ENCODE measurements at places on chromosomes 5 and 9.

DNA sequence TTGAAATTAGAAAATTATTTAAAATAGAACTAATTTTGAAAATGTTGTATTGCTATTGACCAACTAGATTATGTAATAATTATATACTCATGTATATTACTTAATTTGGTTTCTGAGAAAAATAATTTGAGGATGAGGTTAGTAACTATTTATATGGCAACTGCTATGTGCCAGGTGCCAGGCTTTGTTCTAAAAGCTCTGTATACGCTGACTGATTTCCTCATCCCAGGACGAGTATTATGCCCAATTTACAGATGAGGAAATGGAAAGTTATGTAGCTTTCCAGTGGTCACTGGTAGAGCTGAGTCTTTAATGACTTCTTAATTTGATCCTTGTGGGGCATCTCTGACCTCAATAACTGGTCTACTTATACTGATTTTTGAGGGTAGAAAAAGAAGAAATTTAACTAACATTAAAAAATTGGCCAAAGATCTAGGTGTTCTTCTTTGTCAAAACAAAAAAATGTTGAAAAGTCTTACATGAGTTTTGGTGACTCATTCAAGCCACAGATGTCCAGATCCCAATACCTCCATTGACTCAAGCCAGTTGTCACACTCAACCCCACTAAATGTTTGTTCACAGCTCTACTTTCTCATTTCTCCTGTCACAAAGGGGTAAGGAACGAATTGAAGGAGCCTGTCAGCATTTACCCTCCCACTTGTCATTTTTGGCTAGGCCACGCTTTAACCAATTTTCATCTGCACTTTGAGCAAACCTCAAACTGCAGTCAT is 228.1 kb upstream of the MEF2C start:
- DNase-seq: no peak

GRCh38 chr5:148455185-148455584 is 71.4 kb downstream of the FBXO38 start:
- DNase-seq: no peak

DNA sequence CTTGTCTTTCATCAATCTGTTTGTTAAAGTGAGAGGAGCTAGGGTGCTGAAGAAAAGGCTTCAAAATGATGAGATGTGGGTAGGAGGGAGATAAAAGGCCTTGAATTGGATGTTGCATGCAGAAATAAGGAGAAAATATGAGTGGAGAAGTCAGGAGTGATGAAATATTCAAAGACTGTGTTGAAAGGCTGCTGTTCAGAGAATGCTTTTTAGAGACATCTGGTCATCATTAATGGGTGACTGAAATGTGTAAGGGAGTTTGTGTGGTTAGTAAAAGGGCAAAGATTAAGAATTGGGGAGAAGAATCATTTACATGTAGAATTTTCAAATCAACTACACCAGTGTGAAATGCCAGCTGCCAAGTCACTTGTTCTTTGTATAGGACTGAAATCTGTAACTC is 383.9 kb downstream of the MAT2B start:
- no peak for DNase-seq

DNA sequence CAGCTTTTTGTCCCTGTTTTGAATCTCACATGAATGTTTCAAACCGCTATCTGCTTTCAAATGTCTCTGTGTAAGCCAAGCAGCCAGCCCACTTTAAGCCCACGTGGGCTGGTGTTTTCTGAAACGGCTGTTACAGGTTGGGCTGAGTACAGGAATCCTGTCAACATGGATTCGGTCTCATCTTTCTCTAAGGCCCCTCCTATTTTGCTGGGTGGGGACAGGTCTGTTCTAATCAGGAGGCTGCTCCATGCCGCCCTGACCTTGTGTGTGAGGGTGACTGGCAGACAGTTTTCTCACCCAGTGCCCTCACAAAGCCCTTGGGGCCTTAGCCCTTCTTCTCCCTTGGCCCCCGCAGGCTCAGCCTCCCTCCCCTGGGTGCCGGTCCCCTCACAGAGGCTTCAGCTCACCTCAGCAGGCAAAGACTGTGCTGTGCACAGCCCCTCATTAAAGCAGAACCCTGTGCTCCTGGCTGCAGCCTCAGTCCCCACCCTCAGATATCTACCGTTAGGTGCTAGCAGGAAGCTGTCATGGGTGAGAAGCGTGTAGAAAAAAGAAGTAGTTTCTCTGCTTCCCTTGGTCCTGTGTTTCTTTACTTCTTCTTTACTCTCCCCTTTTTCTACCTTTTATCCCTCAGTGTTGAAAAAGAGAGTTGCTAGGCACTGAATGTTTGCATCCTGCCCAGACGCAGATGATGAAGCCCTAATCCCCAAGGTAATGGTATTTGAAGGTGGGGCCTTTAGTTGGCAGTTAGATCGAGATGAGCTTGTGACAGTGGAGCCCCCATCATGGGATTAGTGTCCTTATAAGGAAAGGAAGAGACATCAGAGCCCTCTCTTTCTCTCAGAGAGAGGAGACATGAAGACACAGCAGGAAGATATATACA is 205.7 kb downstream of the ADAMTS12 start:
- DNase-seq: no peak

- no peak for DNase-seq
Measured at GRCh38 chr5:3342271-3343100, 253.1 kb upstream of the IRX1 start.

DNA sequence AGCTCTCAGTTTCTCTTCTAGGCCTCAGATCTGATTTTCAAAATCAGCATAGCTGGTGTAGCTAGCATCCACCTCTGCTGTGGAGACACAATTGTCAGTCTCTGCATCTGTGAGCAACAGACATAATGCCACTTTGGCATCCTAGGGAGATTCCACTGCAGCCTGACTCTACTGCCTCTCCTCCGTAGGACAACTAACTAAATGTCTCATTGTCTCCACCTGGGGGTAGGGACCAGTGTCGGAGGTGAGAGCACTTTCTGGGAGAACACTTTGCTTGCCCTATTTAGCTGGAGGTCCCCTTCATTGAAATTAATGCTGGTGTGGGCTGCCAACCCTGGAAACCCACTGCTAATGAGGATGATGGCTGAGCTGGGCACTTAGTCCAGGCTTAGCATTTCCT is 1.4 kb downstream of the PPP3R2 start:
- no peak for DNase-seq

GRCh38 chr5:115961381-115962238 is 665 bp upstream of the LVRN start:
- no peak for DNase-seq

- no peak for DNase-seq
Measured at GRCh38 chr5:90171466-90171865, 238.1 kb downstream of the CETN3 start.

GRCh38 chr9:135976531-135976930 is 15.4 kb upstream of the UBAC1 start:
- no peak for DNase-seq

- no peak for DNase-seq
Measured at GRCh38 chr9:78026416-78026815, 5.2 kb downstream of the GNAQ start.

DNA sequence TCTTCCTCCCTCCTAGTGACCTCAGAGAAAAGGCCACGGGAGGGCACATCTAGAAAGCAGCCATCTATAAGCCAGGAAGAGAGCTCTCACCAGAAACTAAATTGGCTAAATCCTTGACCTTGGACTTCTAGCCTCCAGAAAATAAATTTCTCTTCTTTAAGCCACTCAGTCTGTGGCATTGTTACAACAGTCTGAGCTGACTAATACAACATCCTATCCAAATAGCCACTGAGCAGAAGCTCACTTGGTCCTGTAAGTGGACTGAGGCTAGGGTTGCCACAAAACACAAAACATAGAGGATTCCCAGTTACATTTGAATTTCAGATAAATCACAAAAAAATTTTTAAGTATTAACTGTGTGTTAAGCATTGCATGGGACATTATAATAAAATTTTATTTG is 383.4 kb downstream of the MLLT3 start:
- no peak for DNase-seq

- no peak for DNase-seq
Measured at GRCh38 chr5:80150731-80151130, 105.1 kb downstream of the SERINC5 start.

GRCh38 chr5:134524826-134525682 is at the start of gene JADE2:
TSS of gene JADE2 (plus strand) at chr5:134525670. CDS start at chr5:134535858, 10,188 bp downstream.
- peak; percentile 49 for DNase-seq

Data from stimulated activated CD8-positive, alpha-beta memory T cell treated with anti-CD3 and anti-CD28 coated beads, Interleukin-15, amount 100 ng/mL, for 24 hours (primary cell).